Prostate gland (tissue), 2 donors: ENCODE measurements at places on chromosomes 7 and 10. TPM values are rescaled to one million over a fixed set of nuclear protein-coding genes. Genes with fewer than 3 reads are reported as not detected.
A peak's percentile ranks its signal among the peaks of the same experiment; 100 is the strongest.

DNA sequence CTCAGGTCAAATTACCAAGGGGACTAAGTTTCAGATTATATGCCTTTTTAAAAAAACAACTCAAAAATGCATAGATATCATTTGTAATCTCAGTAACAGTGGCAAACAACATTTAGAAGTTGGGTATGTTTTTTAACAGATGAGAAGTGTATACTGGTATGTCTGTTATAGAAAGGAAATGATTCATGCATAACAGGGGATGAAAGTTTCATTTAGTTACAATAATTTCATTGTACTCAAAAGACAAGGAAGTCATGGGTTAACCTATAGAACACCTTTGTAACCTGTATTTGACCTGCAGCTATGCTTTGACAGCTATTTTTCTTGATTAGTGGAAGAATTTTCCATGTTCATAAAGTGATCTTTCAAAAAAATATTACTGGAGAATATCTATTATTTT lies 35.4 kb upstream of the FAM133B start:
- H3K27ac ChIP-seq = no peak overlapping the region
- no peaks in the 10 kb centered on the region for H3K36me3 ChIP-seq
- no peaks in the 10 kb centered on the region for H3K27me3 ChIP-seq
- no peaks in the 10 kb centered on the region for H3K4me1 ChIP-seq
- no peak for DNase-seq
- no peak overlapping the region for H3K4me3 ChIP-seq

GRCh38 chr7:4143511-4144171 lies 538.5 kb upstream of the FOXK1 start:
- no peak overlapping the region for H3K4me3 ChIP-seq
- no peak overlapping the region for H3K27ac ChIP-seq
- no peak for DNase-seq
- H3K4me1 ChIP-seq = no peaks in the 10 kb centered on the region
- no peaks in the 10 kb centered on the region for H3K36me3 ChIP-seq

DNA sequence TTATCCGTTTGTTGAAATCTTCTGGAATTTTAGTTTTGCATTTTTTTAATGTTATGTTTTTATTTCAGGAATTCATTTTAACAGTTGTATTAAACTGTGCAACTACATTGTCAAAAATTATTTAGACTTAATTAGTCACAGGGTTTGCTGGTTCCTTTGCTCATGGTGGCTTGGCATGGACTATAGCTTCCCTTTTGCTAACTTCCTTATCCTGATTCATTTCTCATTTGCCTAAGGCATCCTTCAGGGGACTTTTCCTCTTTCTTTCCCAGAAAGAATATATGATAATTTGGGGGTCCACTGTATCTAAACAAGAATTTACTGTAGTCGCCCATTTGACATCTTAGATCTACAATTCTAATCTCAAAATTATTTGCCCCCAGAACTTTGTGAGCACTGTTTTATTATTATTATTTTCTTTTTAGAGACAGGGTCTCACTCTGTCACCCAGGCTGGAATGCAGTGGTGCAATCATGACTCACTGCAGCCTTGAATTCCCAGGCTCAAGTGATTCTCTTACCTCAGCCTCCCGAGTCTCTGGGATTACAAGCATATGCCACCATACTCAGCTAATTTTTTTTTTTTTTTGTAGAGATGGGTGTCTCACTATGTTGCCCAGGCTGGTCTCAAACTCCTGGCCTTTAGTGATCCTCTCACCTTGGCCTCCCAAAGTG lies 13.9 kb downstream of the FIGNL1 start:
- no peaks in the 10 kb centered on the region for H3K27me3 ChIP-seq
- H3K4me3 ChIP-seq = no peak overlapping the region
- H3K27ac ChIP-seq = no peak overlapping the region
- H3K4me1 ChIP-seq = no peaks in the 10 kb centered on the region
- no peak for DNase-seq
- H3K36me3 ChIP-seq = no peaks in the 10 kb centered on the region

The PRPS1L1 gene
- total RNA-seq = 2.7 TPM

DNA sequence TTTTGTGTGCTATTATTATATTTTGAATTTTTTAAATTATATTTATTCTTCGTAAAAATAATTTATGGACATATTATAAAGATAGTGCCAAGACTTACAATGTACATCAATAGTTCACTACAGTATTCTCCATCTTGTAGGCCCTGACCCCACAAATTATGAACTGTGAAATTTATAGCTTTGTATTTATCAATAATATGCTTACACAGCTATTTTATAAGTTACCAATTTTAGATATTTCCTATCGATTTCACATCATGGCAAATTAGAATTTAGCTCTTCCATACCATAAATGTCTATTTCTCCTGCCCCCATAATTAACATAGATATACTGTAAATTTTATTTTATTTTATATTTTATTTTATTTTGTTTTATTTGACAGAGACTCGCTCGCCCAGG lies 34.4 kb upstream of the GNAI1 start:
- DNase-seq = no peak
- no peak overlapping the region for H3K4me3 ChIP-seq
- no peak overlapping the region for H3K27ac ChIP-seq
- no peaks in the 10 kb centered on the region for H3K27me3 ChIP-seq
- no peaks in the 10 kb centered on the region for H3K36me3 ChIP-seq

The PRLHR gene
- not detected for total RNA-seq

DNA sequence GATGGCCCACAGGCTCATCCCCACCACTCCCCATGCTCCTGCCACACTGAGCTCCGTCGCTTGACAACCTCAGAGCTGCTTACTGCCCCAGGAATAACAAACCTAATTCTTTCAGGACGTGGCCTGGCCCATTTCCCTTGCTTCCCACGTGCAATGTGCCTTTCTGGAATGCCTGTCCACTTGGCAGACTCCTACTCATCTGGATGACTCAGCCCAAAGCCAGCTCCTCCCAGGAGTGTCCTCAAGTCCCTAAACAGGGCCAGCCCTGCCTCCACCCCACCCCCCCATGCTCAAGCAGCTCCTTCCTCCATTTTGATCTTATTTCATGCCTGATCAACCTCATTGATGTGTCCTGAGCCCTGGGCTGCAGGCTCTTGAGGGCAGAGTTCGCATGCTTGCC lies 164.9 kb upstream of the RNF32 start:
- H3K4me1 ChIP-seq = no peaks in the 10 kb centered on the region
- H3K36me3 ChIP-seq = no peaks in the 10 kb centered on the region
- H3K27ac ChIP-seq = no peak overlapping the region
- H3K27me3 ChIP-seq = no peaks in the 10 kb centered on the region
- no peak overlapping the region for H3K4me3 ChIP-seq

- no peaks in the 10 kb centered on the region for H3K4me1 ChIP-seq
- no peak for DNase-seq
- H3K4me3 ChIP-seq = no peak overlapping the region
- no peak overlapping the region for H3K27ac ChIP-seq
- no peaks in the 10 kb centered on the region for H3K36me3 ChIP-seq
- H3K27me3 ChIP-seq = no peaks in the 10 kb centered on the region
These were observed 315.3 kb downstream of the LHFPL3 start for GRCh38 chr7:104643587-104644217.

The OLAH gene
- total RNA-seq = 5.3 TPM

GRCh38 chr7:133081119-133081598 lies 731 bp downstream of the CHCHD3 start:
- H3K4me1 ChIP-seq = no peaks in the 10 kb centered on the region
- no peaks in the 10 kb centered on the region for H3K36me3 ChIP-seq
- H3K27me3 ChIP-seq = no peaks in the 10 kb centered on the region
- H3K27ac ChIP-seq = peak overlapping the region; percentile 79

- no peak overlapping the region for H3K4me3 ChIP-seq
- H3K27ac ChIP-seq = no peak overlapping the region
- H3K36me3 ChIP-seq = no peaks in the 10 kb centered on the region
- no peaks in the 10 kb centered on the region for H3K4me1 ChIP-seq
These were observed 6.1 kb upstream of the CREB5 start for GRCh38 chr7:28406192-28406591.

DNA sequence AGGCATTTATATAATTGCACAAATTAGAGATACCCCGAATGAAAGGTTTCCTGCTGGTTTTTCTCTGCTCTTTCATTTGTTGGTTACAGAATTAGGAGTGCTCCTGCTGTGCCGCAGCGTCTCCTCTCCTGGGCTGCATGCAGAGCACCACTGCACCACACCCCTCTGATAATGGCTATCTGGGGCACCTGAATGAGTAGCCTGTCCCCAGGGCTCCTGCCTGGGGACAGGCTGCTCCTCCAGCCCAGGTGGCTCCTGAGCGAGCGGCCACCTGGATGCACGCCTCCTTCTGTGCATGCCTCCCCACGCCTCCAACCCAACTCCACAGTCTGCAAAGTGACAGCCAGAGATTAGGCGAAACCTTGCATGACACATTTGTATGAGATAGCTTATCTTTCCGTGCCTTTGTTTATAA lies 242.6 kb upstream of the FZD8 start:
- no peaks in the 10 kb centered on the region for H3K36me3 ChIP-seq
- H3K4me1 ChIP-seq = no peaks in the 10 kb centered on the region
- no peak overlapping the region for H3K4me3 ChIP-seq
- DNase-seq = no peak

GRCh38 chr10:48649349-48649944 lies 35.2 kb upstream of the WDFY4 start:
- H3K27me3 ChIP-seq = no peaks in the 10 kb centered on the region
- no peaks in the 10 kb centered on the region for H3K36me3 ChIP-seq
- H3K4me1 ChIP-seq = no peaks in the 10 kb centered on the region
- H3K4me3 ChIP-seq = no peak overlapping the region

- no peak overlapping the region for H3K27ac ChIP-seq
- H3K4me3 ChIP-seq = no peak overlapping the region
- H3K27me3 ChIP-seq = no peaks in the 10 kb centered on the region
These were observed 201.6 kb upstream of the FZD8 start for GRCh38 chr10:35843524-35844181.

GRCh38 chr10:74081192-74081803 lies 69.3 kb downstream of the AP3M1 start:
- no peaks in the 10 kb centered on the region for H3K27me3 ChIP-seq
- no peaks in the 10 kb centered on the region for H3K4me1 ChIP-seq
- H3K4me3 ChIP-seq = no peak overlapping the region
- no peaks in the 10 kb centered on the region for H3K36me3 ChIP-seq
- DNase-seq = peak; percentile 16

The TCERG1L gene
- total RNA-seq = 0.23 TPM

DNA sequence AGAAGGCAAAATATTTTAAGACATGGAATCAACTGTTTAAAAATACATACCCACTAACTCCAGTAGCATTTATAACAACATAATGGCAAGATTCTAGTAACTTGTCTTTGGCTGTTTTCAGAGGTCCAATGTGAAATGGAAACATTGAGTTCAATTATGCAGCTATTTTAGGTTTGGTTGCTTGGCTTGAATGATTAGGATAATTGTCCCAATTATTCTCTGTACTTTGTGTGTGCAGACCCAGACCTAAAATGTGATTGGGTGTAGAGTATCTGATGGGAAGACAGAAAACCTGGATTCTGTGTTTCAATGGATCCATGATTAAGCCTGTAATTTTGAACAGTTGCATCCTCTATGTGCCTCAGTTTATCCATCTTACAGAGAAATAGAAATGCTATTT lies 392.7 kb upstream of the NFE2L3 start:
- no peaks in the 10 kb centered on the region for H3K27me3 ChIP-seq
- H3K36me3 ChIP-seq = no peaks in the 10 kb centered on the region
- no peak for DNase-seq
- H3K27ac ChIP-seq = no peak overlapping the region
- no peaks in the 10 kb centered on the region for H3K4me1 ChIP-seq
- no peak overlapping the region for H3K4me3 ChIP-seq

The ATOH7 gene
- not detected for total RNA-seq

- DNase-seq = peak; percentile 53
- H3K27ac ChIP-seq = peak within 1 kb of the TSS; percentile 97
- H3K36me3 ChIP-seq = no peaks in the 10 kb centered on the region
These were observed at the start of gene ST7 for GRCh38 chr7:116953372-116953905. Gene ST7 (plus strand): TSS chr7:116953501. CDS start chr7:116953541, 40 bp downstream.

The LRRC18 gene
- total RNA-seq = not detected

DNA sequence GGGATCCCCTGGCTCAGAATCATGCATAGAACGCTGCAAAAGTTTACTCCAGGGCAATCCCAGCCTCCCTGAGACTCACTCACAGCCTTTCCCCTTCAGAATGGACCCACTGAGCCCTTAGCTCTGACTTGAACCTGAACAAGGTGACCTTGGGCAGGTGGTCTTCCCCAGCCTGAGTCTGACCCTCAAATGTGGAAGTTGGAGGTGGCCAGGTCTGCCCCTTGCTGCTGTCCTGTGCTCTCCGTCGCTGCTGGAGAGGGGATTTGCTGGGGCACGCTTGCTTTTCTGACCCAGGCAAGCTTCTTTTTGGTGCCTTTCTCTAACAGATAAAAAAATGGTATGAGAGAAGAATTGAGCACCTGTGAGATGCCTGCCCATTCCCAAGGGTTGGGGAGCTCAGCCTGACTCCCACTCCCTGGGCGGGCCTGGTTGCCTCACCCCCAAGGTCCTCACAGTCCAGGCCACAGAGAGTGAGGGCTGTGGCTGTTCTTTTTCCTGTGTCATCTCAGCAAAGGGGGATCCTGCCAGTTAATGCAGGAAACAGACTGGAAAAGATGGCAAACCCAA lies 46.6 kb upstream of the IGFBP3 start:
- H3K27ac ChIP-seq = no peak overlapping the region
- no peaks in the 10 kb centered on the region for H3K36me3 ChIP-seq
- no peaks in the 10 kb centered on the region for H3K4me1 ChIP-seq
- no peak overlapping the region for H3K4me3 ChIP-seq
- H3K27me3 ChIP-seq = no peaks in the 10 kb centered on the region

DNA sequence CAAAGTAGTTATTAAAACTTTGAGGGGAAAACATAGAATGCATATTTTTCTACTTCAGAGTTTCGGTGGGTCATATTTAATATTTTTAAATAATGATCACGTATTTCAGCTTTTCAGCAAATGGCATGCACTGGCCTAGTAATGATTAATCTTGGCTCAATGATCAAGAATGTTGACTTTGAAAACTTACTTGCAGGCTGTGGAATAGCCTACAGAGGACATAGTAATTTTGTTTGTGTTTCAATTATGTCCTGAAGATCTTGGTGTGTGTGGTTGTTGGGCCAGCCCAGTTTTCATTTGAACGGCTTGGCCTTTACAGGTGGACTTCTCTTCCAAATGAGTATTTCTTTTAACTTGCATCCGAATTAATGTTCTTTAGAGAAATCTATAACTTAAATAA lies 35.1 kb downstream of the ADD3 start:
- H3K27ac ChIP-seq = no peak overlapping the region
- DNase-seq = no peak
- H3K36me3 ChIP-seq = no peaks in the 10 kb centered on the region
- no peaks in the 10 kb centered on the region for H3K4me1 ChIP-seq
- H3K27me3 ChIP-seq = no peaks in the 10 kb centered on the region

DNA sequence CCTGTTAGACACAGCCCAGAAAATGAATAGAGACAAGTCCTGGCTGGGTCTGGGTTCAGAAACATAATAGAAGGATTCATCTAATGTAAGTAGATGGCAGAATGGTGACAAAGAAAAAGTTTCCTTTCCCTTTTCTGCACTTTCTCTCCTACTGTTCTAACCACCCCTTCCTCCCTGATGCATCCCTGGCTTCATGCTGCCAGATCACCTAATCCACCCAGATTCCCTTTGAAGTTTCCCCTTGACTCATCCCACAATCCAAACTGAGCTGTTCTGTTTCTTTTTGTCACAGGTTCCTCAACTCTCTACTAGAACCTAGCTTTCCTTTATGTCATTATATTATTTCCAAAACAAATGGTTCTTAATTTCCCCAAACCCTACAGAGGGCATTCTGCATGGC lies 1.1 kb upstream of the MACC1 start:
- H3K36me3 ChIP-seq = no peaks in the 10 kb centered on the region
- no peak overlapping the region for H3K4me3 ChIP-seq
- H3K27ac ChIP-seq = no peak overlapping the region
- no peaks in the 10 kb centered on the region for H3K4me1 ChIP-seq
- H3K27me3 ChIP-seq = no peaks in the 10 kb centered on the region

GRCh38 chr7:79502151-79502550 lies 48.7 kb upstream of the MAGI2 start:
- H3K27me3 ChIP-seq = no peaks in the 10 kb centered on the region
- H3K4me1 ChIP-seq = no peaks in the 10 kb centered on the region
- H3K4me3 ChIP-seq = no peak overlapping the region
- H3K27ac ChIP-seq = no peak overlapping the region
- no peak for DNase-seq
- no peaks in the 10 kb centered on the region for H3K36me3 ChIP-seq

The ZNF239 gene
- total RNA-seq = 4.3 TPM
